EH (cell line): ENCODE measurements at places on chromosomes 4 and X.

GRCh38 chr4:2648159-2648814 lies 107.8 kb downstream of the TNIP2 start:
- DNase-seq, result no peak

DNA sequence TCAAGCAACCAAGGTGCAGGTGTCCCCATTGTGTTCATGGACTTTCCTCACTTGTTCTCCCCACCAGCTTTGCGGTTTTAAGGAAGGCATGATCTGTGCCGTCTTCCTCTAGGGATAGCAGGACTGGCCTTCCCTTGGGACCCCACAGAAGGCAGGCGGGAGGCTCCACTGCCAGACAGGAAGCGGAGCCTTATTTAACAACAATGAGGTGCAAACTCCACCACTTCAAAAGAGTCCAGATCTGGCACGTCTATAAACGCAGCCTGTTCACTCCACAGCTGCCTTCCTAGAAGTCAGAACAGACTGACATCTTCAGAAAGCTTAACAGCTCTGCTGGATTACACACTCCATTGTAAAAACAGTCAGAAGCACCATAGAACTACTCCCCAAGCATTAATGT lies 1.7 kb upstream of the GPR143 start:
- DNase-seq, result no peak

DNA sequence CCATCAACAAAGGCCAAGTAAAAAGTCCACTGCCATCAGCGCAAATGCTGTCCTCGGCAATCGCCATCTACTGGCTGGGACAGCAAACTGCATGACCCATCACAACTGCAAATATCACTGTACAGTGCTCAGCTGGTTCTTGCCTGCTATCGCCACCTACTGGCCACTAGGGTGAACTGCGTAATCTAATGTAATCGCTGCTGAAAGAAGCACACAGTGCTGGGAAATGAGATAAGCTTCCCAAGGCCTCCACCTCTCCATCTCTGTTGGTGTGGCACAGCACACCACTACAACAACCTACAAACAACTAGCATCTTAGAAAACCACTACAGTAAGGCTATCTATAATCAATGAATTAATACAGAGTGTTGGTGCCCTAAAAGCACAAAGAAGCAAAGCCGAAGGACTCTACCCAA lies 298.3 kb downstream of the TEX13A start:
- peak; percentile 65 for DNase-seq

DNA sequence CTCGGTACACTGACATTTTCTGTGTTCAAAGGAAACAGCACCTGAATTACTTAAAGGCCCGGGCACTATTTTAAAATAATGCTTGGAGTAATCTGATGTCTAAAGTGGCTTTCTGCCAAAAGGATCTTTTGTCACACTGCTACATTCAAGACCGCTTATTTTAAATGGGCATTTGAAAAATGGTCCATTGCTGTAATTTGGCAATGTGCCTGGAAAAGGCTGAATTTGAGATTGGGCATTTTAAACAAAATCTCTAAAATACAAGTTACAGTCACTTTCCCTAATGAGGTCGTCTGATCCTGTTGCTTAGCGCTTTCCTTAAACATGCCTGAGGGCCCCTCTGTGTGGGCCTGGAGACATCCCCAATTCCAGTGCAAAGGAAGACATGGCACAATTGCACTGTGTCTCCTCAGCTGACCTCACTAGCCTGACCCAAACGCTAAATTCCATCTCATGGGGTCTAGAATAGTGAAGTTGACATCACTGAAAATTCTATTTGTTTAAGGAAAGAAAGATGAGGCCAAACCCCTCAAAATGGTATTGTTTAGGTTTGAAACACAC lies 214.2 kb downstream of the GPC3 start:
- DNase-seq, result no peak

DNA sequence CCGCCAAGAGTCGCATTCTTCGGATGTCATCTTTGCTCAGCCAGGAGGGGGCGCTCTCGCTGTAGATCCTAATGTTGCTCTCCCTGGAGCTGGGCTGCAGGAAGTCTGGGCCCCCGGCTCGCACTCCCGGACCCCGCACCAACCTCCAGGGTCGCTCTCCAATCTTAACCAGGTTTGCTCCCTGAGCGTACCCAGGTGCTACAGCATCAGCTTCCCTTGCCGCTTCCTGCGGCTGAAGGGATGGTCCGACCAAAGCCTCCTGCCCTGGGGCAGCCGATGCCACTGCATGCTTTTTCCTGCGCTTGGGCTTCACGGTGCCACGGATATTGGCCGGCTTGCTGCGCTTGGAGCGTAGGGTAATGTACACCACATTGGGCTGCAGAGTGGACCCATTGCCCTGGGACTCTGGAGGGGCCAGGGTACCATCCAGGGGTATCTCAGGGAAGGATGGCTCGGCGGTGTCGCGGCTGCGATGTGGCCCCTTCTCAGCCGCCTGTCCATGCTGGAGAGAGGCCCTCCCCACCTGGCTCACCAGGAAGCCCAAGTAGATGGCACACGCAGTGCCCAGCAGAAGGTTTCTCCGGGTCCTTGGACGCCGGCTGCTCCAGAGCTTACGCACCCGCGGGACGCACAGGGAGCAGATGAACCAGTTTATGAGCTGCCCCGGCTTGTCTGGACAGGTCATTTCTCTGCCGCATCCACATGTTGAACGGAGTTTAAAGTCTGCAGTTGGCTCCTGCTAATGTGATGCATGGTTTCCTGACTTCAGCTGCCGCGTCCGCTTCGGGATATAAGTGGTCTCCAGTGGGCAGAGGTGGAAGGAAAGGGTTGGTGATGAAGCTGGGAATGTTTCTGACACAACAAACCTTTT lies 1.9 kb downstream of the GASK1B start:
- no peak for DNase-seq

GRCh38 chrX:131067216-131067615 lies 9.1 kb downstream of the ARHGAP36 start:
- DNase-seq, result no peak

- peak; percentile 53 for DNase-seq
Measured at GRCh38 chr4:85543832-85544231, 68.9 kb downstream of the ARHGAP24 start.

DNA sequence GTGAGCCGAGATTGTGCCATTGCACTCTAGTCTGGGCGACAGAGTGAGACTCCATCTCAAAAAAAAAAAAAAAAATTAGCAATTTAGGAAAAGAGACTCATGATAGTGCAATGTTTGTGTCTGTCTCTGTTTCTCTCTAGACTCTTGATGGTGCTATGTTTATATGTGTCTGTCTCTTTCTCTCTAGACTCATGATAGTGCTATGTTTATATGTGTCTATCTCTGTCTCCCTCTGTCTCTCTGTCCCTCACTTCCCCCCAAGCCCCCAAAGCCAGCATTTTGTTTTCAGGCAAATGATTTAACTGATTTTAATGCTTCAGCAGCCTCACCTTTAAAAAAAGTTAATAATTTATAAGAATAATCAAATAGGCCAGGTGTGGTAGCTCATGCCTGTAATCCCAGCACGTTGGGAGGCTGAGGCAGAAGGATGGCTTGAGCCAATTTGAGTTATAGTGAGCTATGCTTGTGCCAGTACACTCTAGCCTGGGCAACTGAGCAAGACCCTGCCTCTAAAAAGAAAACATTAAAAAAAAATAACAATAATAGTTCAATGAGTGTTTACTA lies 6.9 kb downstream of the MOB1B start:
- no peak for DNase-seq

DNA sequence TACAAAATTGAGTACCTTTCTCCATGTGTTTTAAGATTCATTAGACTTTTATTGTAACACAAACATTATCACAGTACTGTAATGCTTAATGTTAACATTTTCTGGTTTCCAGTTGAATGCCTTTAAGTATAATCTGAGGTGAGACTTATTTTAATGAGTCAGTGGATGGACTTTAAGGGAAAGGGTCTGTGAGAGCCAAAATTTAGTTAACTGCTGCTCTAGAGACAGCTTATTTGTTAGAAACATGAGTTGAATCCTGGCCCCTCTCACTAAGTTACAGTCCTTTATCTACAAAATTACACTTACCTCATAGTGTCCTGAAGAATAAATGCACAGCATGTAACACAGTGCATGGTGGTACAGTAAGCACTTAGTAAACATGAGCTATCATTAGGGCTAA lies 66.0 kb downstream of the PGRMC2 start:
- no peak for DNase-seq
